Left ventricle myocardium inferior (tissue), 1 donor: ENCODE measurements at places on chromosomes 11 and 22. TPM values are rescaled to one million over a fixed set of nuclear protein-coding genes. Genes with fewer than 3 reads are reported as not detected.

GRCh38 chr11:124195189-124195734, 12.1 kb downstream of the OR10D3 start:
- no peak overlapping the region for H3K4me3 ChIP-seq
- no peaks in the 10 kb centered on the region for H3K27me3 ChIP-seq
- DNase-seq = no peak

GRCh38 chr22:31628969-31629708, 32.9 kb downstream of the PISD start:
- no peaks in the 10 kb centered on the region for H3K36me3 ChIP-seq
- H3K4me3 ChIP-seq = peak overlapping the region; percentile 93
- H3K27me3 ChIP-seq = no peaks in the 10 kb centered on the region
- H3K27ac ChIP-seq = peak overlapping the region; percentile 92
- no peak for DNase-seq
- peaks cover 74% of the 10 kb centered on the region for H3K4me1 ChIP-seq

GRCh38 chr11:36622431-36623136, 24.5 kb upstream of the RAG2 start:
- DNase-seq = no peak
- peaks cover 19% of the 10 kb centered on the region for H3K4me1 ChIP-seq
- no peaks in the 10 kb centered on the region for H3K36me3 ChIP-seq

The VEGFB gene
- total RNA-seq = 272 TPM

GRCh38 chr11:68825571-68825970, 16.1 kb downstream of the CPT1A start:
- no peak overlapping the region for H3K4me3 ChIP-seq
- H3K36me3 ChIP-seq = peaks cover 4% of the 10 kb centered on the region
- H3K27ac ChIP-seq = no peak overlapping the region
- peaks cover 43% of the 10 kb centered on the region for H3K4me1 ChIP-seq

DNA sequence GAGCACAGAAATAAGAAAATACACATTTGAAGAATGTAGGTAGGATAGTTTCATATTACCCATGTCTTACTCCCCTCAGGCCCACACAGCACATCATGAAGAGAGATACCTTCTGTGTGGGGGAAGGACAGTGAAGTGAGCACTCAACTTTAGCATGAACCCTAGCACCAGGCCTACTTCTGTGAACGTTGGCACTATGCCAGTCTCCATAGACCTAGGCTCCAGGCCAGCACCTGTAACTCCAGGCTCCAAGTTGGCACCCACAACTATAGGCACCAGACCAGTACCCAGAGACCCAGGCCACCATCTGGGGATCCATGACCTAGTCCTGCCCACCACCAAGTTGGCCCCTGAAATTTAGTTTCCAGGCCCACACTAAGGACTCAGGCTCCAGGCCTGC, 410.9 kb downstream of the INSC start:
- no peak overlapping the region for H3K27ac ChIP-seq
- H3K4me3 ChIP-seq = no peak overlapping the region
- no peaks in the 10 kb centered on the region for H3K27me3 ChIP-seq
- H3K36me3 ChIP-seq = no peaks in the 10 kb centered on the region
- no peak for DNase-seq
- H3K4me1 ChIP-seq = no peaks in the 10 kb centered on the region

DNA sequence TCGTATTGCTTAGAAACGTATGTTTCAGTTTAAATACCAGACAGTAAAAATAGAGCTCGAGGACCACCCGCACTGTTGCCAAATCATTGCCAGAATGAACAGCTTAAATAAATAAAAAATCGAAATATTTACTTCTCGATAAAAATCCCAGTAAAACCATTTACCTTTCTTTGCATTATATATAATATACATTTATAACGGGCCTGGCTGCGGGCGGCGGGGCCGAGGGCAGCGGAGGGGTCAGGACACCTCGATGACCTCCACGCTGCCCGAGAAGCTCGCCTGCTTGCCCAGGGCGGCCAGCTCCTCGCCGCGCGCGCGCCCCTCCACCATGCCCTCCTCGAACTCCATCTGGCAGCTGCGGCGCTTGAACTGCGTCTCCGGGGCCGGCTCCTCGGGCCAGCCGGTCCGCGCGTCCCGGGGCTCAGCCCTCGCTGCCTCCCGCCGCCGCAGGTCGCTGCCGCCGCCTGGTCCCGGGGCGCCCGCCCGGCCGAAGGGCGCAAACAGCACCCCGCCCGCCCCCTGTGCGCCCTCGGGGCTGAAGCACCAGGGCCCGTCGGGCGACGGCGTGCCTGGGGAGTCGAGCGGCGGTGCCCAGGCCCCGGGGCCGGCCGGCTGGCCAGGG, 15.7 kb downstream of the DUSP8 start:
- H3K36me3 ChIP-seq = peaks cover 17% of the 10 kb centered on the region
- H3K4me1 ChIP-seq = peaks cover 70% of the 10 kb centered on the region
- H3K4me3 ChIP-seq = no peak overlapping the region
- DNase-seq = no peak
- no peak overlapping the region for H3K27ac ChIP-seq

- peaks cover 28% of the 10 kb centered on the region for H3K27me3 ChIP-seq
- H3K36me3 ChIP-seq = no peaks in the 10 kb centered on the region
- peaks cover 68% of the 10 kb centered on the region for H3K4me1 ChIP-seq
- peak; percentile 72 for DNase-seq
- H3K27ac ChIP-seq = peak overlapping the region; percentile 54
These were observed 22.8 kb downstream of the FLRT1 start for GRCh38 chr11:64058494-64058893.

DNA sequence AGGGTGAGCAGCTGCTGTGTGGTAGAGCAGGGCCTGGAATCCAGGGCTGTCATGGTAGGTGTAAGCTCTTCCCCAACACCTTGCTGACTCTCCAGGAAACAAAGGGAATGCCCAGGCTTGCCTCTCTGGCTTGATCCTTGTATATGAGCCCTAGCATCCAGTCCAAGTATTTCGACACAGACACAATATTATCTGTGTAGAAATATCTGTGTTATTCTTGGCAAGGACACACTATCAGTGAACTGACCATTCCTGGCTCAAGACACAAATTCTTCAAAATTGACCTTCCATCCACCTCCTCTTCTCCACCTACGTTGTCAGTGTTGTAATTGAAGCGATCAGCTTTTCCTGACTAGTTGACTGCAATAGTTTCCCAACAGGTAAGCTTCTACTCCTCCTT, 312.0 kb upstream of the NARS2 start:
- no peaks in the 10 kb centered on the region for H3K36me3 ChIP-seq
- no peak for DNase-seq
- no peaks in the 10 kb centered on the region for H3K27me3 ChIP-seq

- H3K4me3 ChIP-seq = no peak overlapping the region
- peak overlapping the region; percentile 12 for H3K27ac ChIP-seq
- H3K4me1 ChIP-seq = peaks cover 20% of the 10 kb centered on the region
- H3K36me3 ChIP-seq = no peaks in the 10 kb centered on the region
These were observed 5.3 kb upstream of the RRAS2 start for GRCh38 chr11:14364322-14364721.

GRCh38 chr11:46380340-46381047, 975 bp upstream of the MDK start:
- peaks cover 28% of the 10 kb centered on the region for H3K36me3 ChIP-seq
- H3K4me1 ChIP-seq = peaks cover 34% of the 10 kb centered on the region
- H3K4me3 ChIP-seq = peak overlapping the region; percentile 79

GRCh38 chr11:70933981-70934583, 318.3 kb downstream of the SHANK2 start:
- H3K4me3 ChIP-seq = no peak overlapping the region
- peaks cover 6% of the 10 kb centered on the region for H3K4me1 ChIP-seq
- H3K36me3 ChIP-seq = no peaks in the 10 kb centered on the region

DNA sequence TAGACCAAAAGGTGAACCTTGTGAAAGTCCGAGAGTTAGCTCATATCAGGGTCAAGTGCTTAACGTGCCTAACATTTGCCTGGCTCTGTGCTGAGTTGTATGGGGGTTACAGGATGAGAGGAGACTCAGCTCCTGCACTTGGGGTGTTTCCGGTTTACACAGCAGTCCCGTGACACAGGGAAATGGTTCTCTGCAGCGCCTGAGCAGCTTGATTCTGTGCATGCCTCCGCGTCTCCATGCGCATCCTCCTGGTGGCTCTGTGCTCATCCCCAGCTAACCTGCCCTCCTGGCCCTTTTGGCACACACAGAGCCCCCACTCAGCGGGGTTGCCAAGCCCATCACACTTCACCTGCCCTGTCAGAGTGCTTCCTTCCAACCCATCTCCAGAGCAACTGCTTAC, 238.3 kb upstream of the TBCEL start:
- no peaks in the 10 kb centered on the region for H3K36me3 ChIP-seq
- peaks cover 82% of the 10 kb centered on the region for H3K27me3 ChIP-seq

The SLN gene
- total RNA-seq = 64.0 TPM

The NECTIN1 gene
- 22.9 TPM for total RNA-seq

- H3K4me1 ChIP-seq = peaks cover 38% of the 10 kb centered on the region
- H3K36me3 ChIP-seq = no peaks in the 10 kb centered on the region
- no peaks in the 10 kb centered on the region for H3K27me3 ChIP-seq
- no peak for DNase-seq
These were observed 160.7 kb downstream of the SOX6 start for GRCh38 chr11:16195651-16196050.

- no peak for DNase-seq
- peaks cover 80% of the 10 kb centered on the region for H3K36me3 ChIP-seq
- H3K27ac ChIP-seq = no peak overlapping the region
- H3K27me3 ChIP-seq = no peaks in the 10 kb centered on the region
- H3K4me3 ChIP-seq = no peak overlapping the region
These were observed 14.5 kb downstream of the RPL27A start for GRCh38 chr11:8697054-8697453.

- peak overlapping the region; percentile 66 for H3K4me3 ChIP-seq
- peaks cover 31% of the 10 kb centered on the region for H3K27me3 ChIP-seq
- peak overlapping the region; percentile 78 for H3K27ac ChIP-seq
- DNase-seq = peak; percentile 78
- H3K36me3 ChIP-seq = no peaks in the 10 kb centered on the region
These were observed 925 bp upstream of the KCNJ11 start for GRCh38 chr11:17389211-17389956.

The MMP8 gene
- not detected for total RNA-seq

DNA sequence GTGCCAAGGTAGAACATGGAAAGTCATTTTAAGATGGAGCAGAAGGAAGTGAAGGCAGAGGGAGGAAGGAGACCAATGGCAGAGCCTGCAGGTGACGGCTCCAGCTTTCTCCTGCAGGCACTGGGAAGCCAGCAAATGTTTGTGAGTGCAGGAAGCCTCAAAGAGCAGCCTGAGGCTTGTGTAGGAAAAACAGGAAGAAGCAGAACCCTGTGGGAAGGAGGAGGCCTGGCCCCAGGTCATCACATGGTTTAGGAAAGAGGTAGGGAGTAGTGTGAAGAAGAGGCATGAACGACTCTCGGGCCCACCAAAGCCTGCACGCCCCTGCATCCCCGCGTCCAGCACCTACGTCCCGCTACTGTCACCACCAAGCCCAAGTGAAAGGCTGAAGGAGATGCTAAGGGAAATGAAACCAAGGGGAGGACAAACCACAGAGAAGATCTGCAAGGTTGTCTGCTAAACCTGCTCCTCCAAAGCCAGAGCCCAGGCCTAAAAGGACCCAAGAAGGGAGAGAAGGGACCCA, 151.5 kb downstream of the CHST1 start:
- no peak for DNase-seq
- no peaks in the 10 kb centered on the region for H3K36me3 ChIP-seq
- H3K27ac ChIP-seq = no peak overlapping the region
- no peak overlapping the region for H3K4me3 ChIP-seq
- no peaks in the 10 kb centered on the region for H3K4me1 ChIP-seq
- no peaks in the 10 kb centered on the region for H3K27me3 ChIP-seq

DNA sequence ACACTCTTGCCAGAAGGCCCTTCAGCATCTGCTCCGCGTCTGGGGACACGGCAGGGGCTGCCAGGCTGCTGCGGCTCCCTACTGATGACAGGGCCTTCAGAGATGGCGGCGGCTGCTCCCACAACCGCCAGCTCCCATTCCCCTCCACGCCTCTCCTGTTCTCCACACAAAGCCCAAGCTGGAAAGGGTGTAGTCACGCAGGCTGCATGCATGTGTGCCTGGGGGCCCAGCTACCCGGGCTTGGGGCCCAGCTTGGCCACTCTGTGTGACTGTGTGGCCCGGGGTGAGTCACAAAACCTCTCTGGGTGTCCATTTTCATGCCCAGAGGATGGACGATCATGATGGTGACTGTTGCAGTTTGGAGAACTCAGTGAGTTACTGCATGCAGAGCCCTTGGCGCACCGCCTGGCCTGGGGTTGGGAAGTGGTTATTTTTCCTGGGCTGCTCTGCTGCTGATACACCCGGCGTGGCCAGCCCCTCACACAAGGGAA, 31.7 kb upstream of the PARVB start:
- no peak overlapping the region for H3K4me3 ChIP-seq
- no peak for DNase-seq
- peaks cover 84% of the 10 kb centered on the region for H3K36me3 ChIP-seq
- no peaks in the 10 kb centered on the region for H3K27me3 ChIP-seq
- H3K4me1 ChIP-seq = peaks cover 35% of the 10 kb centered on the region

GRCh38 chr11:9065607-9066432, 25.6 kb downstream of the SCUBE2 start:
- no peaks in the 10 kb centered on the region for H3K4me1 ChIP-seq
- H3K27ac ChIP-seq = no peak overlapping the region
- H3K27me3 ChIP-seq = no peaks in the 10 kb centered on the region
- H3K4me3 ChIP-seq = no peak overlapping the region
- H3K36me3 ChIP-seq = no peaks in the 10 kb centered on the region
- DNase-seq = no peak

DNA sequence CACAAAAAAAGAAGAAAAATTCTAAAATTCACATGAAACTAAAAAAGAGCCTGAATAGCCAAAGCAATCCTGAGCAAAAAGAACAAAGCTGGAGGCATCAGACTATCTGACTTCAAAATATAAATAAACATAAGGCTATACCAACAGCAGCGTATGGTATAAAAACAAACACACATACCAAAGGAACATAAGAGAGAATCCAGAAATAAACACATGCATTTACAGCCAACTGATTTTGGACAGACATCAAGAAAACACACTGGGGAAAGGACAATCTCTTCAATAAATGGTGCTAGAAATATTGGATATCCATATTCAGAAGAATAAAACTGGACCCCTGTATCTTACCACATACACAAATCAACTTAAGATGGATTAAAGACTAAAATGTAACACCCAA, 2.8 kb upstream of the MTMR2 start:
- no peak for DNase-seq
- no peak overlapping the region for H3K27ac ChIP-seq
- peaks cover 47% of the 10 kb centered on the region for H3K4me1 ChIP-seq
- H3K4me3 ChIP-seq = no peak overlapping the region
- H3K36me3 ChIP-seq = no peaks in the 10 kb centered on the region

GRCh38 chr11:22787551-22788162, 41.9 kb downstream of the SVIP start:
- H3K4me3 ChIP-seq = no peak overlapping the region
- no peak overlapping the region for H3K27ac ChIP-seq
- no peaks in the 10 kb centered on the region for H3K27me3 ChIP-seq
- DNase-seq = no peak
- peaks cover 4% of the 10 kb centered on the region for H3K4me1 ChIP-seq

- peak within 1 kb of the TSS; percentile 27 for H3K4me3 ChIP-seq
- peaks cover 29% of the 10 kb centered on the region for H3K4me1 ChIP-seq
- peak; percentile 58 for DNase-seq
These were observed at the start of gene BSX for GRCh38 chr11:122981388-122982264. BSX (minus strand) TSS chr11:122981834; CDS start chr11:122981671, 163 bp downstream.

GRCh38 chr11:72951193-72951592, 137.0 kb downstream of the ATG16L2 start:
- no peak for DNase-seq
- H3K27ac ChIP-seq = no peak overlapping the region
- H3K27me3 ChIP-seq = no peaks in the 10 kb centered on the region
- H3K36me3 ChIP-seq = no peaks in the 10 kb centered on the region
- no peak overlapping the region for H3K4me3 ChIP-seq
